ENCODE measurements at places on chromosomes 3 and 15. TPM values are rescaled to one million over a fixed set of nuclear protein-coding genes. Genes with fewer than 3 reads are reported as not detected.

DPPA2 gene
- polyA plus RNA-seq = not detected

ELL3 gene
- 1.4 TPM for polyA plus RNA-seq

SLCO2A1 gene
- polyA plus RNA-seq = not detected

ST3GAL6 gene
- polyA plus RNA-seq = 1.4 TPM

CCDC39 gene
- polyA plus RNA-seq = not detected

DNA sequence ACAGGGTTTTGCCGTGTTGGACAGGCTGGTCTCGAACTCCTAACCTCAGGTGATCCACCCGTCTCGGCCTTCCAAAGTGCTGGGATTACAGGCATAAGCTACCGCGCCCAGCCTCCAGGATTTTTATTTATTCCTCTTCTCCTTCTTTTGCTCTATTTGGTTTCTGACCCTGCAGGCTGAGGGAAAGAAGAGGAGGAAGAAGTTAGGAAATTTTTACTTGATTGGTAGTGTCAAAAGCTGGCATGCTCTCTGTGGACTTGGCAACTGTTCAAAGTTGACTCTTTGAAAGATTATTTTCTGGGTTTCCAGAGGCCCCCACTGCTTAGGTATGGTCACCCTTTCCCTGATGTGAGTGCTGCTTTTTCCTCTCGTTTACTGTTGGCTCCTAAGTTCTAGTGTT lies 372.2 kb downstream of the DIPK2A start:
- DNase-seq = no peak

DNA sequence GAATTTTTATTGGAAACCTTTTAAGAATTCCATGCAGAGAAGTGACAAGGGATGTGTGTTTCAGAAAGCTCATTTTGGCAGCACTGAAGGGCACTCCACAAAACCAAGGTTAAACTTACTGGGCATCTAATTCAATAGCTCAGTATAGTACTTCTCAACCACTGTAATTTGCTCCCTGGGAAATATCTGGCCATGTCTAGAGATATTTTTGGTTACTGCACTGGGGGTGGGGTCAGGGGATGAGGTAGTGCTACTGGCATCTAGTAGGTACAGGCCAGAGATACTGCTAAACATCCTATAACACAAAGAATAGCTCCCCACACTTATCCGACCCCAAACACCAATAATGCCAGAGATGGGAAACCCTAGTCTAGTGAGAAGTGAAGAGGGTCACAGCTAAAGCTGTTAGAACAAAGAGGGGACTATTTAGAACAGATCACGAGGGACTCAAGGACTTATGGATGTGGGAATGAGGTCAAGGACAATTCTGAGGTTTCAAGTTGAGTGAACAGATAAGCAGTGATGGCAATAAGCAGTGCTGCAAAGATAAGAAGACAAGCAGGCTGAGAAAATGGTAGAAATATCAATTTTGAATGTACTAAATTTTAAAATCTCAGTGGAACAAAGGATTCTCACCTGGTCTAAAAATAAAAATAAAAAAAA lies 3.2 kb downstream of the MRPL46 start:
- no peak for DNase-seq

DNA sequence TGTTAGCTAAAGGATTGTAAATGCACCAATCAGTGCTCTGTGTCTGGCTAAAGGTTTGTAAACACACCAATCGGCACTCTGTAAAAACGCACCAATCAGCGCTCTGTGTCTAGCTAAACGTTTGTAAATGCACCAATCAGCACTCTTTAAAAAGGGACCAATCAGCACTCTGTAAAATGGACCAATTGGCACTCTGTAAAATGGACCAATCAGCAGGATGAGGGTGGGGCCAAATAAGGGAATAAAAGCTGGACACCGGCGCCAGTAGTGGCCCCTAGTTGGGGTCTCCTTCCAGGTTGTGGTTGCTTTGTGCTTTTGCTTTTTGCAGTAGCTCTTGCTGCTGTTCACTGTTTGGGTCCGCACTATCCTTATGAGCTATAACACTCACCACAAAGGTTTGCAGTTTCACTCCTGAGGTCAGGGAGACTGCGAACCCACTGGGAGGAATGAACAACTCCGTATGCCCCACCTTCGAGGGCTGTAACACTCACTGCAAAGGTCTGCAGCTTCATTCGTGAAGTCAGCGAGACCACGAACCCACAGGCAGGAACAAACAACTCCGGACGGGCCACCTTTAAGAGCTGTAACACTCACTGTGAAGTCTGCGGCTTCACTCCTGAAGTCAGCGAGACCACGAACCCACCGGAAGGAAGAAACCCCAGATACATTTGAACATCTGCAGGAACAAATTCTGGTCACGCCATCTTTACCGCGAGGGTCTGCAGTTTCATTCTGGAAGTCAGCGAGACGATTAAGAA lies 1.1 kb upstream of the SUCLG2 start:
- no peak for DNase-seq

GRCh38 chr15:89167267-89168176 lies 53.9 kb downstream of the RLBP1 start:
- DNase-seq = peak; percentile 48

DNA sequence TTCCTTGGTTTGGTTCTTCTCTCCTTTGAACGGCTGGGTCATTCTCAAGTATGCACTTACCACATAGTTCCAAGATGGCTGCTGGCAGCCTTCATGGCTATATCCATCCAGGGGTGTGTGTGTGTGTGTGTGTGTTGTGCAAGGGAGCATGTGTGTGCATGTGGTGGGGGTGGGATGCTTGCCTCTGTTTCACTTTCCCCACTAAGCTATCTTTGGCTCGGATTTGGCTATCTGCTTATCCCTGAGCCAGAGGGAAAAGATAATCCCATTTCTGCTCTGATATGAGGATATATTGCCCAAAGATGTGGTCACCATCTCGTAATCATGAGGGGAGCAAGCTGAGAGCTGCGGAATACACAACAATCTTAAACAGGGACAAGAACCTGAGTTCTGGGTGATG lies 26.2 kb downstream of the ANAPC13 start:
- no peak for DNase-seq

- peak; percentile 80 for DNase-seq
These were observed 31.8 kb downstream of the PCOLCE2 start for GRCh38 chr3:142857056-142857455.

DNA sequence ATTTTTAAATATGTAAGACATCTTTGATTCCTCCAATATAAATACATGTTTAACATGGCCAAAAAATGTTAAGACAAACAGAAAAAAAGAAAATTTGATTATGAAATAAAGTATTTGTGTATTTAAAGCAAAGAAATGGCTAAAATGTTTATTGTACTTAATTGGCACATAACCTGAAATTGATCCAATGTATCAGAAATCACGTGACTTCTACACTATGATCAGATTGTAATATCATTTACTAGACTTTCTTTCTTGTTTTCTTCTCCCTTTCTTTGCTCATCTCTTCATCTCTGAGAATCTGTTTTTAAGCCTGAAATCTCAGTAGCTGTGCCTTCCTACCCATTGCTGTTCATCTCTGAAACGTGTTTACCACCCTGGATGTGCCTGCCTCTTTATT lies 420.3 kb downstream of the RSL24D1 start:
- no peak for DNase-seq

- DNase-seq = no peak
These were observed 1084.2 kb downstream of the TUSC7 start for GRCh38 chr3:117793622-117794265.

GRCh38 chr3:195238586-195239118 lies 32.3 kb downstream of the XXYLT1 start:
- DNase-seq = no peak

GRCh38 chr3:186406669-186407635 lies 44.9 kb upstream of the DGKG start:
- no peak for DNase-seq

All from A549 (cell line).